ENCODE measurements at places on chromosomes 1 and 21.

- no peak for DNase-seq
Measured at GRCh38 chr21:30979054-30979453, 59.2 kb downstream of the KRTAP19-8 start.

GRCh38 chr21:31975491-31975890 lies 102.7 kb downstream of the HUNK start:
- DNase-seq = no peak

GRCh38 chr1:75587692-75588091 lies 23.2 kb downstream of the SLC44A5 start:
- DNase-seq = no peak

DNA sequence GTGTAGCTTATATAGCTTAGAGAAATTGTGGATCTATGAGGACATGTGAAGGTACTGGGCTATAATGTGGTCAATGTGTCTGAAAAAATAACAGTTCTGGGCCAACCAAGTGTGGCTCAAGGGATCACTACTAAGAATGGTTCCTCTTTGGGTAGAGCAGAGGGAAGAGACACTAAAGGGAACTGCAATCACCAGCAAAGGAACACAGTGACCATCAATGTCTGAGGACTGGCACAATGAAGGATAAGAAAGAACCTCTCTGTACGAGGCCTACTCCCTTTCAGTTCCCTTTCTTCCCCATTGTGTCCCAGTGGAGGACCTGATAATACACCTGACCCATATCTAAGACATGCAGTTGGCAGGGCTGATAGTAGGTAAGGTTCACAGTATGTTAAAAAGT lies 89.9 kb upstream of the JAK1 start:
- no peak for DNase-seq

GRCh38 chr1:21621761-21622436 lies 47.3 kb downstream of the RAP1GAP start:
- no peak for DNase-seq

DNA sequence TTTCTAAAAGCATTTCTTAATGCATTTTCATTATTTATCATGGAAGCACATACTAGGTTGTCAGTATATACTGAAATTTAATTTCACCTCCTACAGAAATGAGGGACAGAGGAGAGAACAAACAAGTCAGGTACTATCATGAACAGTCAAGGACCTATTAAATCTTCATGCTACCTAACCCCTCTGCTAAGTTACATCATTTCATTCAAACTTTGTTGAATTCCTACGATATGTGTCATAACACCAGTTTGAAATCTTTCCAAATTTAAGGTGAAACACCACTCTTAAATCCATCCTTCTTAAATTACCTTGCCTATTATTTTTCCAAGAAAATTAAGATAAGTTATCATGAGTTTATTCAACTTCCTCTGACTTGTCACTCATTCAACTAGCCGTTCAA lies 78.9 kb downstream of the DENND1B start:
- DNase-seq = no peak

- DNase-seq = no peak
Measured at GRCh38 chr1:164928232-164928812, 369.3 kb downstream of the PBX1 start.

- peak; percentile 21 for DNase-seq
Measured at GRCh38 chr1:111399792-111400610, 27.5 kb downstream of the OVGP1 start.

Measured in activated CD8-positive, alpha-beta memory T cell treated with anti-CD3 and anti-CD28 coated beads for 1 hour (primary cell).